ENCODE measurements at places on chromosomes 6 and 20.
A peak's percentile ranks its signal among the peaks of the same experiment; 100 is the strongest.

GRCh38 chr6:47106216-47106615, 64.1 kb upstream of the ADGRF1 start:
- H3K4me1 ChIP-seq = no peaks in the 10 kb centered on the region
- no peak overlapping the region for H3K4me3 ChIP-seq
- peaks cover 19% of the 10 kb centered on the region for H3K27me3 ChIP-seq
- no peak overlapping the region for H3K27ac ChIP-seq
- no peaks in the 10 kb centered on the region for H3K36me3 ChIP-seq

DNA sequence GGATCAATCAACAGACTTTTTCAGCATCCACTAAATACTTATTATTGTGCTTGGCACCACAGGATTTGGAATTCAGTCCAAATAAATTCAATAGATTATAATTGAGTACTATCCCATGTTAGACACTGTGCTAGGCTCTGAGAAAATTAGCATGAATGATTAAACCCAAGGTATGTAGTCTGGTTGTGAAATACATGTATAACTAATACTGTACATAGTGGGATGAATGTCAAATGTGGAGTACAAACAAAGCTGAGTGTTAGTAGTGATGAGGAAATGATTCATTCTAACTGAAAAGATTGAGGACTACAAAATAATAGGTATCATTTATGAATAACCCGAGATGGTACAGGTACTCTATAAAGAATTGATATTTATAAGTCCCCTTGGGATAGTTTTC, 111.9 kb upstream of the FLRT3 start:
- no peaks in the 10 kb centered on the region for H3K4me1 ChIP-seq
- no peak overlapping the region for H3K27ac ChIP-seq
- no peak for DNase-seq
- no peaks in the 10 kb centered on the region for H3K36me3 ChIP-seq
- no peak overlapping the region for H3K4me3 ChIP-seq

- H3K4me1 ChIP-seq = no peaks in the 10 kb centered on the region
- no peak overlapping the region for H3K27ac ChIP-seq
- H3K27me3 ChIP-seq = peaks cover 34% of the 10 kb centered on the region
- no peak overlapping the region for H3K4me3 ChIP-seq
Observed at GRCh38 chr6:109901976-109902375, 76.1 kb upstream of the GPR6 start.

GRCh38 chr6:54002116-54002515, 109.1 kb upstream of the MLIP start:
- H3K36me3 ChIP-seq = no peaks in the 10 kb centered on the region
- no peaks in the 10 kb centered on the region for H3K27me3 ChIP-seq
- H3K4me3 ChIP-seq = no peak overlapping the region
- H3K27ac ChIP-seq = no peak overlapping the region
- H3K4me1 ChIP-seq = peaks cover 33% of the 10 kb centered on the region

DNA sequence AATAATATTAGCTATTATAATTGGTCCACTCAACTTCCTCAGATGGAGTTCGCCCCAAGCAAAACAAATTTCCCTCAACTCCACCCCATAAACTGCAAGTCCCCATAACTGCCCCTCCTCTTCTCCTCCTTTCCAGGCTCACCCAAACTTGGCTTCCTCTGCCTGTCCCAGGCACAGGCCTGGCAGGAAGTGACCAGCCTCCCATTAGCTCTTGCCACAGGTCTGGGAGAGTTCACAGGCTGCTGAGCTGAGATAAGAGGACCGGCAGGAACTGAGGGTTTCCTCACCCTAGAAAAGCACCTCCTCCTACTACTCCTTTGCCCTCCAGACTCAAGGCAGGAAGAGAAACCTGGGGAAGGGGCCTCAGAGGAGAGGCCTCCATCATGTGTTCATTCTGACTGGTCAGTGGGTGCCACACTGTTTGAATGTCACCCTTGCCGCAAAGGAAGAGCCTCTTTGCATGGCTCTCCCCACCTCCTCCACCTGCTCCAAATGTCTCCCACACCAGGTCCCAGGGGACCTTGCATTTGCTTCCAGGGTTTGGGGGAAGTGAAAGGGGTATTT, 24.5 kb upstream of the SMIM29 start:
- H3K27me3 ChIP-seq = no peaks in the 10 kb centered on the region
- peak overlapping the region; percentile 87 for H3K27ac ChIP-seq
- H3K4me1 ChIP-seq = peaks cover 53% of the 10 kb centered on the region
- peak; percentile 52 for DNase-seq

GRCh38 chr6:26017632-26017966, 55.0 kb downstream of the TRIM38 start:
- H3K4me1 ChIP-seq = peaks cover 38% of the 10 kb centered on the region
- peak overlapping the region; percentile 92 for H3K27ac ChIP-seq
- DNase-seq = peak; percentile 67
- H3K27me3 ChIP-seq = no peaks in the 10 kb centered on the region
